ENCODE measurements at places on chromosomes 7 and 10. TPM values are rescaled to one million over a fixed set of nuclear protein-coding genes. Genes with fewer than 3 reads are reported as not detected.
A peak's percentile ranks its signal among the peaks of the same experiment; 100 is the strongest.

- H3K27ac ChIP-seq, result no peak overlapping the region
- peaks cover 100% of the 10 kb centered on the region for H3K27me3 ChIP-seq
- H3K4me3 ChIP-seq, result no peak overlapping the region
- no peak for DNase-seq
These were observed 2.1 kb upstream of the HOXA1 start for GRCh38 chr7:27097686-27098577.

- no peak overlapping the region for H3K27ac ChIP-seq
- no peaks in the 10 kb centered on the region for H3K27me3 ChIP-seq
- DNase-seq, result no peak
- H3K36me3 ChIP-seq, result peaks cover 10% of the 10 kb centered on the region
These were observed 11.5 kb downstream of the ARL3 start for GRCh38 chr10:102702742-102703141.

GRCh38 chr7:45592230-45592991 is 18.2 kb downstream of the ADCY1 start:
- H3K27me3 ChIP-seq, result no peaks in the 10 kb centered on the region
- no peak overlapping the region for H3K4me3 ChIP-seq
- no peaks in the 10 kb centered on the region for H3K4me1 ChIP-seq
- H3K36me3 ChIP-seq, result no peaks in the 10 kb centered on the region

Gene TEX36
- total RNA-seq, result not detected

- no peak for DNase-seq
- H3K27ac ChIP-seq, result no peak overlapping the region
- no peaks in the 10 kb centered on the region for H3K4me1 ChIP-seq
- peaks cover 14% of the 10 kb centered on the region for H3K36me3 ChIP-seq
These were observed 38.1 kb upstream of the AGBL3 start for GRCh38 chr7:134948246-134948645.

Gene ACBD7
- total RNA-seq, result 17.8 TPM

DNA sequence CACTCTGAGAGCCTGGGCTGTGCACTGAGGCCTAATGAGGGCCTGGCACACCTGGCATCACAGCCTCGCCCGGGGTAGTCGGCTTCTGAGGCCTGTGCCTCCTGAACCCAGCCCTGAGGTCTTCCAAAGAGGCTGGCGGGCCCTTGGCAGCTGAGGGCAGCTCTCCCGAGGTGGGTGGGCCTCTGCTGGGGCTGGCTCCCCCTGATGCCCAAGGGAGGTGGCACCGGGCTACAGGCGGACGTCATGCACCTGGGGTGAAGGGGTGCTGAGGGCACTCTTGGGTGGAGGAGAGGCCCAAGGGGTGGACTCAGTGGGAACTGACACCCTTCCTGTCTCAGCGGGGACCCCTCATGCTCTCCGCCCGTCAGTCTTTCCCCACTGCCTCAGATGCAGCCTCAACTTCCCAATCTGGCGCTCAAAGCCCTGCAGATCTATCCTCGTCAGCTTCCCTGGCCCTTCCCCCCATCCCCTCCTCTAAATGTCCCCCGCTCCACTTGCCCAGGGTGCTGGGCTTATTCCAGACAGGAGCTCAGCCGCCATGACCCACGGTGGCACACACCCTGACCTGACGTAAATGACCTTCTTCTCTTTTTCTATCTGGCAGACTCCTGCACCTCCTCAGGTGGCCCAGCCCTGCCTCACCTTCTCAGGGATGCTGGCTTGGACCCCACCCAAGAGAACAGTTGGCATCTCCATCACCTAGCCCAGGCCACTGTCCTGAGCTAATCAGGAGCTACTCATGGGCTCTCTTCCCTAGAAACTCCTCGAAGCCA is 38.2 kb downstream of the MYL10 start:
- no peaks in the 10 kb centered on the region for H3K27me3 ChIP-seq
- H3K4me3 ChIP-seq, result no peak overlapping the region
- H3K4me1 ChIP-seq, result no peaks in the 10 kb centered on the region
- peak; percentile 39 for DNase-seq
- H3K36me3 ChIP-seq, result no peaks in the 10 kb centered on the region
- H3K27ac ChIP-seq, result no peak overlapping the region

Gene GCK
- 4.9 TPM for total RNA-seq

DNA sequence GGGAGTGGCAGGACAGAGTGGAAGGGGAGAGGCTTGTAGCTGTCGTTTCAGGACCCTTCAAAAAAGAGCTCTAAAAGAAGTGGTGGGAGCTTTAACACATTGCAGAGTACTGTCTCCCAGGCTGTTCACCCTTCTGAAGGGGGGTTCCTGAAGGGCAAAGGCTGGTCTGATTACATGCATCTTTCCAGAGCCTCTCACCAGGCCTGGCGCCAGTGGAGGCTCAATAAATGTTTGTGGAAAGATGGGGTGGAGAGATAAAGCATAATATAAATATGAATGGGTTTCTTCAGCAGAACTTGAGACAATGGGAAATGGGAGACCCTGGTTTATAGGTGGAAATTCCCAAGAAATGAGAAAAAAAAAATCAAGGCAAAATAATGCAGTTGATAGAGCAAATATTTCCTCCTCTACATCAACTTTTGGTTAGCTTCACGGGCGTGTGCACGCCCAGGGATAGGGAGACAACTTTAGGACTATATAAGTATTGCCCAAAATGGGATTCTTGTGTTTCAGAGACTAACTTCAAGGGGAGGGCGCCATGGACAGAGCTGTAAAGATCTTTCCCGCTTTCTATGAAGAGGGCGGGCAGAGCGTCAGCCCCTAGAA is 613 bp upstream of the BUB3 start:
- no peak overlapping the region for H3K4me3 ChIP-seq
- H3K36me3 ChIP-seq, result peaks cover 14% of the 10 kb centered on the region
- no peak for DNase-seq
- H3K27ac ChIP-seq, result no peak overlapping the region
- H3K4me1 ChIP-seq, result peaks cover 22% of the 10 kb centered on the region

Gene GLI3
- total RNA-seq, result 31.1 TPM

DNA sequence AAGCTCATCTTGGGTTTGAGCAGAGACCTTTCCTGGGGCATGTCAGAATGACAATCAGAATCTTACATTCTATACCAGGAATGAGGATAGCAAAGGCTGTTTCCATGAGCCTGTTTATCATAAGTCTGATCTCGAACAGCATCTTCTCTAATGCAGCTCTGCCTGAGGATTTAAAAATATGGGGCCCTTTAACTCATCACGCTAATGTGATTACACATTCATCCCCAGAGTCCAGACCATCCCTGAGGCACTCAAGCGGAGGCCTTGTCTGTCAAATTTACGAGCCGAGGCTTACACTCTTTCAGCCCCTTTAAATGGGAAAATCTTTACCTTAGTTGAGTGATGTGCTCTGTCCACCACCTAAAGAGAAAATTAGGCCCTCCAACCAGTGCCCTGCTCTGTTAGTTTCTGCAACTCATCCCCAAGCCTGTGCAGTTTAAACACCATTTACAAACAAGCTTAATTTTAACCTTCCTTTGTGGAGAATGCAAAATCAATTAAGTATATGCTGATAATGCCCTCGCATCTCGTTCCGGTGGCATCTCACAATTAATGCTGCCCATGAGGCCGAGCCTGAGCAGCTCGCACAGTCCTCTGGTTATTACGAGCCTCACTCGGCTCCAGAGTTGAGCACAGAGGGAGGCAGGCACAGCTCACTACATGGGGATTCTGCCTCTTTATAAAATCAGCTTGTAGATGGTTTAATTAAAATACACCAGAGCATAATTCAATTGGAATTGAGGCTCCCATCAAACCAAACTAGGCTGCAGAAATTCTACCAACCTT is 16.0 kb downstream of the CHST15 start:
- H3K27me3 ChIP-seq, result no peaks in the 10 kb centered on the region
- H3K36me3 ChIP-seq, result no peaks in the 10 kb centered on the region
- H3K4me1 ChIP-seq, result no peaks in the 10 kb centered on the region
- no peak overlapping the region for H3K4me3 ChIP-seq

Gene GPRIN2
- total RNA-seq, result 17.8 TPM

Gene KAZALD1
- total RNA-seq, result 0.84 TPM

DNA sequence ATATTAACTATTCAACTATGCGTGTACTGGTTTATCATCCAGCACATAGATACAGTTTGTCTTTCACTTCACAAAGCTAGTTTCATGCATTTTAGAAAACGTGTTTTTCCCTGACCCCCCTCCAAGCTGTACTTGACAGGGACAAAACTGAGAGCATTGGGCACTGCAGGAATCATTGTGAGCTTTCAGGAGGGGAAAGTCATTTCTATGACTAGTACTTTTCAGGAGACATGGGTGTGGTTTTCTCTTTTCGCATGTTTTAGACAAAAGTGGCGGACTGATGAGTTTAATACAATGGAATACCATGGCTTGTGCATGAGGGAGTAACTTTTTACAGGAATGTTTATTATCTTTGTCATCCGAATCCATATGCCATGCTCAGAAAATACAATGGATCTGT is 42.7 kb downstream of the NRG3 start:
- H3K4me1 ChIP-seq, result peaks cover 12% of the 10 kb centered on the region
- no peaks in the 10 kb centered on the region for H3K27me3 ChIP-seq
- no peaks in the 10 kb centered on the region for H3K36me3 ChIP-seq
- no peak overlapping the region for H3K27ac ChIP-seq

GRCh38 chr7:105281966-105282365 is 106.8 kb downstream of the SRPK2 start:
- no peak for DNase-seq
- no peaks in the 10 kb centered on the region for H3K27me3 ChIP-seq
- H3K4me3 ChIP-seq, result no peak overlapping the region
- H3K27ac ChIP-seq, result no peak overlapping the region

DNA sequence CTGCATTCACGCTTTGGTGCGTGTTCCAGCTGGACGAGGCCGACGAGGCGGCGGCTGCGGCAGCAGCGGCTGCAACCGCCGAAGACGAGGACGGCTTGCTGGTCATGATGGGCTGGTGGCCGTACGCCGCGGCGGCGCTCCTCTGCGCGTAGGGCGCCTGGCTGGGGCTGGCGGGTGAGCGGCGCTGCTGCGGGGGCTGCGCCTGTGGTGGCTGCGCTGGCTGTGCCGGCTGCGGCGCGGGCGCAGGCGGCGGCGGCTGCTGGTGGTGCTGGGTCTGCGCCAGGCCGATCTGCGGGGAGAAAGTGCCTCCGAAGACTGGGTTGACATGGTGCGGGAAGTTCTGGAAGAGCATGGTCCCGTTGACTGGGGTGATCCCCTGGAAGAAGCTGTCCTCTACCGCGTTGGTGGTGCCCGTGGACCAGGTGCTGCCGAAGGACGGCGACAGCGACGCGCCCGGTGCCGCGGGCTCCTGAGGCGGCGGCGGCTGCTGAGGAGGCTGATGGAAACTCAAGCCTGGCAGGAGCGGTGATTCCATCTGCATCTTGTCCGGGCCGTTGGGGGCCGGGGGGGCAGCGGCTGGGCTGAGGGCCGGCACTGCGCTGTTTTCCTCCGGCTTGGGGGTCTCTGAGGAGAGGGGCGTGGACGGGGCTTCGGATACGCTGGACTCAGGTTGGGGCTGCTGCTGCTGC is 51.1 kb downstream of the CPEB3 start:
- peaks cover 21% of the 10 kb centered on the region for H3K27me3 ChIP-seq

Gene INHBA
- 2.7 TPM for total RNA-seq

- no peak for DNase-seq
- H3K4me3 ChIP-seq, result no peak overlapping the region
- no peaks in the 10 kb centered on the region for H3K27me3 ChIP-seq
- no peak overlapping the region for H3K27ac ChIP-seq
- no peaks in the 10 kb centered on the region for H3K36me3 ChIP-seq
These were observed 227.7 kb downstream of the MGMT start for GRCh38 chr10:129694691-129695243.

DNA sequence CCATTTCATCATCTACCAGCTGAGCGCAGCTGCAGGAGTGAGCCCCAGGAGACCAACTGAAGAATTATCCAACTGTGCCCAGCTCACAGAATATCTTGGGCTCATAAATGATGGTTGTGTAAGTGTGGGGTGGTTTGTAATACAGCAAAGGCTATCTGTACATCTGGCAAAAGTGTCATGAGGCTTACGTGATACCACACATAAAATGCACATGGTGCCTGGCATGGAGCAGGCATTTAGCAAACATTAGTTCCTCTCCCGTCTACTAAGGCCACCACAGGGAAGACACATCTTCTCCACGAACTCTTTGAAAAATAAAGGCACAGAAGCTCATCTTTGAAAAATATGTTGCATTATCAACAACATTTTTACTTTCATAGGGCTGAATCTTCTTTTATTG is 32.3 kb downstream of the AOAH start:
- H3K4me1 ChIP-seq, result no peaks in the 10 kb centered on the region
- DNase-seq, result no peak
- H3K27me3 ChIP-seq, result no peaks in the 10 kb centered on the region
- H3K27ac ChIP-seq, result no peak overlapping the region

Gene ACTL6B
- 2.1 TPM for total RNA-seq

- H3K36me3 ChIP-seq, result no peaks in the 10 kb centered on the region
- no peak overlapping the region for H3K27ac ChIP-seq
- no peak overlapping the region for H3K4me3 ChIP-seq
- no peaks in the 10 kb centered on the region for H3K4me1 ChIP-seq
- no peak for DNase-seq
- H3K27me3 ChIP-seq, result no peaks in the 10 kb centered on the region
These were observed 343.5 kb downstream of the GPR37 start for GRCh38 chr7:124422081-124422480.

Gene SPDYE2B
- not detected for total RNA-seq

DNA sequence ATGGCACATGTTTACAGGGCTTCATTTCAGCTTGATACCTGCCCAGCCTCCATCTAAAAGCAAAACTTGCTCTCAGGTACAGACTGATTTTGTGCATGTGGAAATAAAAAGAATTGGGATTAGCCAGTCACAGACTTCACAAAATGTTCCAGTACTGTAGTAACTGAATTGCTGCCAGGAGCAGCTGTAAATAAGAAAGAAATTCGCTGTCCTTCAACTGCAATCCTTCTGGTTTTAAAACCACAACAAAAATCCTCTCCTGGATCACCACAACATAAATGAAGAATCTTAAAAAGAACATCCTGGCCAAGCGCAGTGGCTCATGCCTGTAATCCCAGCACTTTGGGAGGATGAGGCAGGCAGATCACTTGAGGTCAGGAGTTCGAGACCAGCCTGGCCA is 3.9 kb upstream of the MIOS start:
- H3K27ac ChIP-seq, result no peak overlapping the region
- no peaks in the 10 kb centered on the region for H3K27me3 ChIP-seq
- no peaks in the 10 kb centered on the region for H3K36me3 ChIP-seq

DNA sequence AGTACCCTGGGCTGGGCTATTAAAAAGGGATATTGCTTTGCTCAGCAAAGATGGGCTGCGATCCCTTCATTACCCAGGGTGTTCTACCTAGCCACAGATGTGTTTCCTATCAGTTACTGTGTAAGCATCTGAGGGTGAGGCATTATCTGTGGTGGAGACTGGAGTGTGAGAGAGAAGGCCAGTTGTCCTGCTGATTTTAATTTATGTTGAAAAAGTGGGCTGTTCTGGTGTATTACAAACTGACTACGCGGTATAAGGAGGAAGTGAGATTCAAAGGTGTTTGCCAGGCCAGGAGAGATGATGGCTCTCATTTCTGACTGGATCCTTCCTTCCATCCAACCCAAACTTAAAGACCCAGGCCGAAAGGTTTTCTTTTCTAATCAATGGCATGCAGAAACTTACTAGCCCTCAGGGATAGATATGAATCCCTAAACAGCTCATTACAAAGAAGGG is 7.6 kb downstream of the TCF7L2 start:
- no peaks in the 10 kb centered on the region for H3K27me3 ChIP-seq
- H3K36me3 ChIP-seq, result no peaks in the 10 kb centered on the region
- DNase-seq, result no peak
- peak overlapping the region; percentile 74 for H3K27ac ChIP-seq
- H3K4me1 ChIP-seq, result peaks cover 24% of the 10 kb centered on the region

GRCh38 chr7:137026176-137026500 is 157.7 kb downstream of the CHRM2 start:
- no peaks in the 10 kb centered on the region for H3K4me1 ChIP-seq
- H3K36me3 ChIP-seq, result no peaks in the 10 kb centered on the region
- no peak for DNase-seq
- H3K27me3 ChIP-seq, result no peaks in the 10 kb centered on the region
- no peak overlapping the region for H3K4me3 ChIP-seq
- H3K27ac ChIP-seq, result no peak overlapping the region

Gene PTN
- total RNA-seq, result 28.6 TPM

All from H1 (cell line).